ENCODE measurements at places on chromosomes 11 and 22.

DNA sequence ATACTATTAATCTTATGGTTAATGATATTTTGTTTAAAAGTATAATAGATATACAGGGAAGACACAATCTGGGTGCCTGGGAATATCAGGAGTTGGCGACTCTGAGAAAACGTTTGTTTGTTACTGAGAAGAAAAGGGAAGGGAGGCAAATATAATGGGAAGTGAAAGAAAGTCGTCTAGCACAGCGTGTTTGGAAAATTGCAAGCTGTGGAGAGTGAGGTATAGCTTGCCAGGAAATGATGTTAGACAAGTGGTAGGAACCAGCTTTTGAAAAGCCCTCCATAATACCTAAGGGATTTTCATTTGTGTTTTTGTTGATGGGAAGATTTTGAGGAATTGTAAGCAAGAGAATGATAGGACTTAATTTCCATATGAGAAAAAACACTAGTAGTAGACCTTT is 322.2 kb downstream of the LUZP2 start:
- no peak for DNase-seq

GRCh38 chr11:125167954-125168835 is 3.6 kb downstream of the PKNOX2 start:
- DNase-seq = no peak

- peak; percentile 67 for DNase-seq
These were observed 40.7 kb downstream of the SFI1 start for GRCh38 chr22:31537019-31537535.

GRCh38 chr11:75155570-75156422 is 4.9 kb downstream of the SLCO2B1 start:
- no peak for DNase-seq

- DNase-seq = no peak
These were observed 26.5 kb upstream of the KCNJ11 start for GRCh38 chr11:17414992-17415391.

- no peak for DNase-seq
These were observed 498.1 kb downstream of the TBC1D22A start for GRCh38 chr22:47260551-47260950.

- no peak for DNase-seq
These were observed 13.8 kb upstream of the MTFP1 start for GRCh38 chr22:30411780-30412179.

DNA sequence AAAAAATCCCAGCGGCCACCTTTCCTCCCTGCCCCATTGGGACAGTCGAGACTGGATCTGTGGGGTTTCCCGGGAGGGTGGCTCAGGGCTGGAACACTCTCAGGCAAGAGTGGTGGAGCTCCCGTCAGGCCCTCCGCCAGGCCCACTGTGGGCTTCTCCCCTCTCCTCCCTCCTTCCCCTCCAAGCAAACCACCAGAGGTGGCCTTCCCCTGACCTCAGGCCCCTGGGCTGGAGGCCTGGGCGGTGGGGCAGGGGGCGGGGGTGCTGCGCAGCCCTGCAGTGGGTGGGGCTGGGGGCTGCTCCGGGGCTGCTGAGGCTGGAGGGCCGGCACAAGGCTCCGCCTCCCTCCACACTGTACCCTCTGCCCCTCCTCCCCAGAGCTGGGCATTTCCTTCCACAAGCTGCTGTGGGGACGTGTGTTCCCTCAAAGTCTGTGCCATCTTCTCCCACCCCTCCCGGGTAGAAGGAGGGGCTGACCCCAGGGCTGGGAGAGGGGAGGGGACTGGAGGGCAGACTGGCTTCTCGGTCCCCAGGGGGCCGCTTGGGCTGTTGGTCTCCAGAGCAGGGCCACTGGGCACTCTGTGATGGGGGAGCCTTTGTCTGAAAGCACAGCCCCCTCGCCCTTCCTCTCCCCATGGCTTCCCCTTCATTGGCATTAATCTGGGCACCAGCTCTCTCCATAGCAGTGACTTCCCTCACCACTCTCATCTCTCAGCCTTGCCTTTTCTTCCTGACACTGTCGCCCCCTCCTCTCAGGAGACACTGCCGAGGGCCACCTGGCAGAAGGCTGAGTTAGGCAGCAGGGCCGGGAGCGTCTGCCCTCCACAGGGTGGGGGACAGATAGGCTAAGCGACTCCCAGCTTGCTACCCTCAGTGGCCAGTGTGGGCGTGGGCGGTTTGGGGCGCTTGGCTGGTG is 7.1 kb downstream of the RCOR2 start:
- no peak for DNase-seq

GRCh38 chr11:118334745-118335144 is 7.8 kb downstream of the CD3D start:
- no peak for DNase-seq

- DNase-seq = no peak
These were observed 2.1 kb upstream of the HBG1 start for GRCh38 chr11:5251746-5252145.

GRCh38 chr22:46659059-46659790 is 39.0 kb downstream of the GRAMD4 start:
- no peak for DNase-seq

DNA sequence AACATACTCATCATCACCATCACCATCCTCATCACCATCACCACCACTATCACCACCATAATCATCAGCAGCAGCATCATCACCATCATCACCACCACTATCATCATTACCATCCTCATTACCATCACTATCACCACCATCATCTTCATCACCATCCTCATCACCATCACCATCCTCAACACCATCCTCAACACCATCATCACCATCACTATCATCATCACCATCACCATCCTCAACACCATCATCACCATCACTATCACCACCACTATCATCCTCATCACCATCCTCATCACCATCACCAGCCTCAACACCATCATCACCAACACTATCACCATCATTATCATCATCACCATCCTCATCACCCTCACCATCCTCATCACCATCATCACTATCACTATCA is 16.6 kb downstream of the RTN4R start:
- DNase-seq = no peak

GRCh38 chr11:96367342-96367741 is 22.4 kb downstream of the CCDC82 start:
- DNase-seq = no peak

DNA sequence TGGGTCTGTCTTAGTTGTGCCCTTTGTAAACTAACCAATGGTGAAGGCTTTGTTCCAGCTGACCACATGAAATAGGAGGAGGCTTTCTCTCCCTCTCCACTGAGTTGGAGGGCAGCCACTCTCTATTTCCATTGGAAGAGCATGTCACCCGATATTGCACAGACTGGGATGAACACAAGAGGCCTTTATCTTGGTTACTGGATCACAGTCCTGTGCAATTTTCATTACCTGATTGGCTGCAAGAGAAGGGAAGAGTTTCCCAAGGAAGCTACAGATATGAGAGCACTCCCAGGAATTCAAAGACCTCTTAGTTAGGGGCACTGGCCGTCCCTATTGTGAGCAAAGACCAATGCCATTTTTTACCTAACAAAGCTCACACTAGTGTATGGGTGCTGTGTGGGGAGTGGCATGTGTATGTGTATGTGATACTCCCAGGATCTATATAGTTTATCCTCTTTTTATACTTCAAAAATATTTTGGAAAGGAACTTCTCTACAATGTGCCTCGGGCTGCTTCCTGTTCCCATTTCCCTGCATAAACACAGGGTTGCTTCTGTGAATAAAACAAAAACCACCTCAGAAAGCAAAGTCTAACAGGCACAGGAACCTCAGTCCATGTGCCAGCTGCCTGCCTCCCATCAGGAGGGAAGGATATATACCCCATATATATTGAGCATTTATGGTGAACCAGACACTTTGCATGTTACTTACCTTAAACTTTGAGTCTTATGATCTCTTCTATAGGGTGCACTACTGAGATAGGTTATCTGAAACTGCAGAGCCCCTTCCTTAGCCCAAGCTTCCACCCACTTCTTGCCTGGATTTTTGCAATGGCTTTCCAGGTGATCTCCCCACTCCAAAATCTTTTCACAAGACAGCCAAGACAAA is 126.5 kb downstream of the RASSF10 start:
- DNase-seq = no peak

GRCh38 chr22:18044548-18045271 is 20.3 kb upstream of the MICAL3 start:
- DNase-seq = no peak

DNA sequence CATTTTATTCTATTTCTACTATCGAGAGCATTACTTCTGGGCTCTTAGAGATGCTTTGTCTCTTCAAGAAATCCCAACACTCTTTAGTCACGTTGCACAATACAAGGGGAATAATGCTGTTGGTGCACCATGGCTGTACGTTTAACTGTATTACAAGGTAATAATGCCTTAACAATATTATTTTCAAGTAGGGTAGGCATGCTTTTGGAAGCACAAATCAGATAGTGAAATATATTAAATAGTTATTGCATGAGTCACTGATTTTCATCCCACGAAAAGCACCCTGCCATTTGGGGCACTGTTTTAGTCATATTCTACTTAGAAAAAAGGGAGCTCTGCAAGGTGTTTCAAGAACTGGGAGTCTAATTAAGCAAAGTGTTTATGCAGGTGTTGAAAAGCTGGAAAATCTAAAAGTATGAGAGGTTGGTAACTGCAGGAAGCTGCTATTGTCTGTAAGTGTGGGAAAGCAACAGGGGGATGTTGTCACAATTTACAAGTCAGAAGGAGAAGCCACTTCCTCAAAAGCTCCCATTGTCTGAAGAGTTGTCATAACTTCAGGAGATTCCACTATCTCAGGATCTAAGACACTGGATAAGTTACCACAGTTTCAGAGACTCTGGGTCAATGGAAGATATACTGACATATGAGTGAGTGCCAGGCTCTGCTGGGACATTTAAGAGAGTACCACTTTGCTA is 218.2 kb downstream of the JRKL start:
- DNase-seq = no peak

DNA sequence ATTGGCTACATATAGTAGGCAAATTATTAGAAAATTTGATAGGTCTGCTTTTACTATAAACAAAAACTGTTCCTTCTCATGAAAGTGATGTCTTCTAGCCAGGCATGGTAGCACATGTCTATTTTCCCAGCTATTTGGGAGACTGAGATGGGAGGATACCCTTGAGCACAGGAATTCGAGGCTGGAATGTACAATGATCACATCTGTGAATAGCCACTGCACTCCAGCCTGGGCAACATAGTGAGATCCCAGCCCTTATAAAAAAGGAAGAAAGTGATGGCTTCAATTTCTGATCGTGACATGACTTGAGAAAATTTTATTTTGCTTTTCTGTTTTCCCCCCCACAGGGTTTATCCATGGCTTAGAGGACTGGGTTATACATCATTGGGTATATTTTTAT is 19.5 kb upstream of the B3GNT6 start:
- no peak for DNase-seq

DNA sequence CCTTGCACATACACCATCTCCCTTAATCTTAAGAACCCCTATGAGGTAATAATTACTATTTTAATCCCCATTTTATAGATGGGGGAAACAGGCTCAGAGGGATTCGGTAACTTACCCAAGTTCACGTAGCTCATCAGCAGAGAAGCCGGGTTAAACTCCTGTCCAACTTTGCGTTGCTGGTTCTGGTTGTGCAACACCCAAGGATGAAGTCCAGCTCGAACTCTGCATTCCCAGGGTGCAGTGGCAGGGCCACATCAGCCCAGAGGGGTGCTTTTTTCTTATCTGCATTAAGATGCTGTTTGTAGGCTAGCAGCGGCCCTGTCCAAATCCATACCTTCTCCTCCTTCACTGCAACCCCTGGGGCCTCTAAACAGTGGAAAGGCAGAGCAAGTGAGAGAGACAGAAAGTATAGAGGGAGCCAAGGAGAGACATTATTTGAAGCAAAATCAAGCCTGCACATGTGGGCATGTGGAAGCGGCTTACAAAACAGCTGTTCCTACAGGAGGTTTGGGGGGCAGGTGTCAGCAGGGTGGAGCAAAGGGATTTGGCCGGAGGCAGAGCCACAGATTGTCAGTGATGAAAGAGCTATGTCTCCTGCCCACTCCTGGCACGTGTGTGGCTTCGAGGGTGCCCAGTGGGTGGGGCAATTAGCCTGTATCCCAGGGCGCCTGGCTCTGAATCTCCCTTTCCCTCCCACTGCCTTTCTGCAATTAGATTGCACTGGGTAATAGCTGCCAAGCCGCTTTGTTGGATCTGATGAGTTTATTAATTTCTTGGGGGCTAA is 129.5 kb upstream of the TBCEL start:
- DNase-seq = no peak

DNA sequence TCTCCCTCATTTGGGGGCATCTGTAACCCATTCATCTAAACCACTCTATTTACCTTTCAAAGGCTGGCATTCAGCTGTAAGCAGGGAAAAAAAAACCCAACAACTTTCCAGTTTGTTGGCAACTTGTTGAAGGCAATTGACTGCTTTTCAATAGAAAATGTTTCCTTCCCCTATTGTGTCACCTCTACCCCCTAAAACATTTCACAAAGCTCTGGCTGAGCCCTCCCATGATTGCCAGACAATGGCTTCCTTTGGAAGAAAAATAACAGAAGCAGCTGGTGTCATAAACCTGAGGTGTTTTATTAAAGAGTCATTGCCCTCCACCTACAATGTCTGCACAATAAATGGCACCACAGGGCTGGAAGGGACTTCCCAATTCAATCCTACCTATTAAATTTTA is 22.1 kb upstream of the PSMA1 start:
- no peak for DNase-seq

GRCh38 chr22:37354261-37354660 is 72.0 kb downstream of the CYTH4 start:
- no peak for DNase-seq

GRCh38 chr22:38429499-38430068 is 25.4 kb downstream of the KCNJ4 start:
- no peak for DNase-seq

- DNase-seq = no peak
These were observed 16.7 kb downstream of the TECTA start for GRCh38 chr11:121117788-121118187.

DNA sequence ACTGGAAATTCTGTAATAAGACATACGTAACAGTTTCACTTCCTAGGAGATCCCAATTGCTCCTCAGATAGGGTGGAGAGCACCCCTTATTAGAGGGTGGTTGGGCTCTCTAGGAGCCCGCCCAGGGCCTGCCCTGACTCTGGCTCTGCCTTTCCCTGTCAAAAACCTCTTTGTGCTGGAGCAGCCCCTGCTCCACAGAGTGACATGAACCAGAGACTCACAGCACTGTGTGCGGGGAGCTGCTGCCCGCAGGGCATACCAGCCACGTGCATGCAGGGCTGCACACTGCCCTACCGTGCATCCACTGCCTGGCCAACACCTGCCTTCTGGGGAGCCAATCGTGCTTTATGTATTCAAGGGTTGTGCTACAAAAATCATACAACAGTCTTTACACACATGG is 24.3 kb downstream of the KCNQ1OT1 start:
- no peak for DNase-seq

GRCh38 chr11:121688860-121689614 is 236.3 kb upstream of the SORL1-AS1 start:
- DNase-seq = no peak

DNA sequence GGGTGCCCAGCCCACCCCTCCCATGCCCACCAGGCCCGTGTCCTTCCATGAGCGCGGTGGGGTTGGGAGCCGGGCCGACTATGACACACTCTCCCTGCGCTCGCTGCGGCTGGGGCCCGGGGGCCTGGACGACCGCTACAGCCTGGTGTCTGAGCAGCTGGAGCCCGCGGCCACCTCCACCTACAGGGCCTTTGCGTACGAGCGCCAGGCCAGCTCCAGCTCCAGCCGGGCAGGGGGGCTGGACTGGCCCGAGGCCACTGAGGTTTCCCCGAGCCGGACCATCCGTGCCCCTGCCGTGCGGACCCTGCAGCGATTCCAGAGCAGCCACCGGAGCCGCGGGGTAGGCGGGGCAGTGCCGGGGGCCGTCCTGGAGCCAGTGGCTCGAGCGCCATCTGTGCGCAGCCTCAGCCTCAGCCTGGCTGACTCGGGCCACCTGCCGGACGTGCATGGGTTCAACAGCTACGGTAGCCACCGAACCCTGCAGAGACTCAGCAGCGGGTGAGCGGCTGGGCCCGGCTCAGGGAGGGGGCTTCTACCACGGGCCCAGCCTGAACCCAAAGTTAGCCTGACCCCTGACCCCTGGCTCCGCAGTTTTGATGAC is 3.0 kb downstream of the PKP3 start:
- DNase-seq = peak; percentile 92

Data from GM13976 (cell line).